Skeletal muscle cell (primary cell): ENCODE measurements at places on chromosomes 4 and X.

GRCh38 chrX:72094894-72095293, 36.8 kb downstream of the RTL5 start:
- no peak for DNase-seq

GRCh38 chr4:13635286-13635799, 7.8 kb upstream of the BOD1L1 start:
- no peak for DNase-seq

DNA sequence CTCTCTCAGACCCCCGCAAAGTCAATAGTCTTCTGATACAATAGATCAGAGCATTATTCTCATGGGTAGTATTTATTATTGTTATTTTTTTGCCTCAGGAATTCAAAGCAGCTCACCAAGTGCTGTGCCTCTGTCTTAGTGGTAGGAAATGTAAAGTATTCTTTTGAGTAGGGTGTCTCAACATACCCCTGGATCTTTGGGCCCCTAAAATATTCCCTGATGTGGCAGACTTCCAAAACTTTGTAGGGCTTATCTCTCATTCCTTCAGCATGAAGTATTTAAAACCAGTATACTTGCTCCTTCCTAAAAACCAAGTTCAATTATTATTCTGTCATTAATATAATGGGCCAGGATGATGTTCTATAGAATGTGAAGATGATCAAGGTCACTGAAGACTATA, 115.3 kb upstream of the ZNF827 start:
- DNase-seq = no peak

DNA sequence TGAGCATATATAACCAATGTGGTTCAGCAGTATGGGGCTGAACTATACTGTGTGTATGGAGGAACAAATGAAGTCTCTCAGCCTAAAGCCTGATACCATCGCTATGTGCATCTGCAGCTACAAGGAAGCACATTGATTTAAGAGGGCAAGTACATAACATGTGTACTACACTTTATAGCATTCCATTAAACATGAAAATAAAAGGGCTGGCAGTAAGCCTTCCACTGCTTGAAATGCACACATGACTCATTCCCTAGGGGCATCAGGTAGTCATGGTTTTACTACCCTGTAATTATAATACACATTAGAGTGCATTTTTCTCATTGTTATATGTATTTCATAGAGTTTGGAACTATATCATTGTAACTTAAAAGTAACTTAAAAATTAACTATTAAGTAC, 51.2 kb downstream of the SMARCA1 start:
- peak; percentile 10 for DNase-seq

- DNase-seq = peak; percentile 27
These were observed 256.4 kb upstream of the GRID2 start for GRCh38 chr4:92047209-92047875.

GRCh38 chr4:78945651-78946179, 6.5 kb upstream of the PAQR3 start:
- no peak for DNase-seq

- DNase-seq = no peak
These were observed 1.7 kb upstream of the METTL14 start for GRCh38 chr4:118683513-118683912.

GRCh38 chrX:67328476-67328875, 215.3 kb upstream of the AR start:
- DNase-seq = no peak

- DNase-seq = no peak
These were observed 159.6 kb upstream of the LEF1 start for GRCh38 chr4:108328383-108328732.

DNA sequence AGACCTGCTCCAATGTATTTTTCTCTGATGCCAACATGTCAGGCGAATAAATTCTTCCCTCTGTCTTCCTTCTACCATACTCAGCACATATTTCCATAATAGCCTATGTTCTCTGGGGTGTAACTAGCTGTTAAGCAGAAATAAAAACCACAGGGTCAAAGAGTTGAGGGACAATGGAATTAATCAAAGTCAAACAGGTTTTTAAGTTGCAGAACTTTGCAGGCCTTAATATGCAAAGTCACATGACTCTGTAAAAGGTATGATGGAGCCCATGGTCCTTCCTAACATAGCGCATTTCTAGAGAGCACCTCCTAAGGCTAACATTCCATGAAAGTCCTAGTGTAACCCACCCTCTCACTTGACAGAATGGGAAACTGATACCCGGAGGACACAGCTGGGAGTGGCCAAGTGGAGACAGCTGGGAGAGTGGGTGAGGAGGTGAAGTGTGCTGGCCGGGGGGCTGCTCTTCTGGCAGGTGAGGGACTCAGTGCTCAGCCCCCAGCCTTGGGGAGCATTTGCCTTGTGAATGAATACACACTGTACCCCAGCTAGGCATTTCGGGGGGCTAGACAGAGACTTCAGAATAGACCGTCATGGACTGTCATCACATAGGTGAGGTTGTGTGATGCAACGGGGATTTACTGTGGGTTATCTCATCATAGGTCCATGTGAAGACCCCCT, 8.4 kb upstream of the SORCS2 start:
- DNase-seq = no peak

DNA sequence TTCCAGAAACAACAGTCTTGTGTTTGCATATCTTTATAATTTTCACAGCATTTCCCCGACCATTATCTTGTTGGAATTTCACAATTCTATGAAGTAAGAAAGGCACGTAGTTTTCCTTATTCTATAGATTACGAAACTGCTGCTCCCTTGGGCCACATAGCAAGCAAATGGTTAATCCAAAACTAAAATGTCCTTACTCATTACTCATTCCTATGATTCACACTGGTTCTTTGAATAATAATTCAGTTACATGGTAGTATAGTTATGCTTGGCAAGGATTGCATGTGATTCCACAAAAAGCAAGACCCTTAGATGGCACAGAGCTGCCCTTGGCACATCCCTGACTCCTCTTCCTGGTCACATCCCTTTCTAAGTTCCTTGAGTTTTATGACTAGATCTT, 51.2 kb downstream of the OR13H1 start:
- peak; percentile 61 for DNase-seq

GRCh38 chrX:16699389-16699788, 13.1 kb downstream of the CTPS2 start:
- no peak for DNase-seq

DNA sequence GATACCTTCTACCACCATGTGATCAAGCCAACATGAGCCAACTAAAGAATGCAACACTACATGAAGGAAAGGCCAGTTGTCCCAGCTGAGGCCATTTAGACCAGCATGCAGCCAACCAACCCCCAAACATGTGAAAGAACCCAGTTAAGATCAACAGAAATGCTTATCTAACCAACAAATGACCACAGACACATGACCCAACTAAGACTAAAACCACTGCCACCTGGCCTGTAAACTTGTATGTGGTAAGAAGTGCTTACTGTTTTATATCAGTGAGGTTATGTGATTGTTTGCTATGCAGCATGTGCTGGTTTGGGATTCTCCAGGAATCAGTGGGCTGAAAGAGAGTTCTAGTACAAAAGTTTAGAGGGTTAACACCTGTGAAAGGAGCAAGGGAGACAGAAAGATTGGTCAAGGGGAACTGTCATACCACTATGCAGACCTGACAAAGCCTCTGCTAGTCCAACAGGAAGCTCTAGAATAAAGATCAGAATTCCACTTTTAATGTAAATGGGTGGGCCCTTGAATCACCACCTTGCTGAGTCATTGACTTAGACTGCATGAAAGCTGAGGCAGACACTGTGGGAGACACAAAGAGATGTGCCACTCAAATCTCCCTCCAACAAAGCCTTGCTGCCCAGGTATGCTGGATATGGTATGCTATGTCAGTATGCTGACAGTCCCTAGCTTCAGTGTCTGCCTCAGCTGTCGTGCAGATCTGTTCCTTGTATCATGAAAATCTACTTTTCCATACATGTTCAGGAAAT, 6.1 kb upstream of the SH3D19 start:
- peak; percentile 49 for DNase-seq

- DNase-seq = no peak
These were observed 1.4 kb upstream of the ZFX start for GRCh38 chrX:24148121-24148520.

DNA sequence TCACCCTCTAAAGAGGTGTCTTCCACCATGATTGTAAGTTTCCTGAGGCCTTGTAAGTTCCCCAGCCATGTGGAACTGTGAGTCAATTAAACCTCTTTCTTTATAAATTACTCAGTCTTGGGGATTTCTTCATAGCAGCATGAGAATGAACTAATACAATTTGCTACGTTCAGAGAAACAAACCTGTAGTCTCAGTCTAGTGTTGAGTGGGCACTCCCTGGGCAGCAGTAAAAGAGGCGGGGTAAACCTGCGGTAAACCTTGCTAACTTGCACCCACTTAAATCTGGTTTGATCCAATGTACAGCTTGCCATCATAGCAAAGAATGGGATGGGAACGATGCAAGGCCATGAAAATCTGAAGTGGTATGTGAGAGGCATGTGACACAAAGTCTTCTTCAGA, 22.4 kb downstream of the GRXCR1 start:
- no peak for DNase-seq

- DNase-seq = no peak
These were observed 11.8 kb upstream of the PGK1 start for GRCh38 chrX:78092296-78092695.

DNA sequence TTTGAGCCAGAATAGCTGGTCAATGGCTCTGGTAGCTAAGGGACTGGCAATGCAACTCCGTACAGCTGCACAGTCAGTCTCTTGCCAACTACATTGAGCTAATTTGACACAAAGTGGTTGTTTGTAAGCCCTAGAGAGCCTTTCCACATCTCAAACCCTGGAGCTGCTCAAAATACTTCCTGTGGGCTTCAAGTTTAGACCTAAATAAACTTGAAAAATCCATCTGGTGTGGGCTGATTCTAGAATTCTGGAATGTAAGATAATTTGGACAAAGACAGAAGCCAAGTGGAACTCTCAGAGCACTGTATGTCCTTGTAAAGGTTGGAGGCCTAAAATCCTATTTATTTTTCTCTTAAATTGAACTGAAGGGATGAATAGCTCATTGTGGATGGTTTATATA, 380.8 kb downstream of the SPRY1 start:
- no peak for DNase-seq

DNA sequence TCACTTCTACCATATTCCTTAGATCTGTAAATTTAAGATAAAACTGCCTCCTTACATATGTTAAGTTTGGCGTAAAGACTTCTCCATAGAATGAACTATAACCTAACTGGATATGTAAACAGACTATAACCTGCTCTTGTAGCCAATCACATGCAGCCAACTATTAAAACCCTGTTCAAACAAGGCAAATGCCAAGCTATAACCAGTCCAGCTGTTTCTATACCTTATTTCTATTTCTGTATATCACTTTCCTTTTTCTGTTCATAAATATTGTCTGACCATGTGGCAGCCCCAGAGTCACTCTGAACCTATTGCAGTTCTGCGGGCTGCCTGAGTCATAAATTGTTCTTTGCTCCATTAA, 12.4 kb upstream of the POF1B start:
- no peak for DNase-seq

GRCh38 chr4:37463033-37463856, 218.7 kb downstream of the NWD2 start:
- DNase-seq = no peak

- no peak for DNase-seq
These were observed 105.1 kb upstream of the NAP1L5 start for GRCh38 chr4:88802585-88803286.

GRCh38 chr4:188266386-188266785, 127.1 kb downstream of the TRIML1 start:
- DNase-seq = no peak

GRCh38 chr4:17786567-17786966, 5.1 kb upstream of the FAM184B start:
- DNase-seq = no peak

- no peak for DNase-seq
These were observed 13.8 kb downstream of the GJB1 start for GRCh38 chrX:71236836-71237235.

DNA sequence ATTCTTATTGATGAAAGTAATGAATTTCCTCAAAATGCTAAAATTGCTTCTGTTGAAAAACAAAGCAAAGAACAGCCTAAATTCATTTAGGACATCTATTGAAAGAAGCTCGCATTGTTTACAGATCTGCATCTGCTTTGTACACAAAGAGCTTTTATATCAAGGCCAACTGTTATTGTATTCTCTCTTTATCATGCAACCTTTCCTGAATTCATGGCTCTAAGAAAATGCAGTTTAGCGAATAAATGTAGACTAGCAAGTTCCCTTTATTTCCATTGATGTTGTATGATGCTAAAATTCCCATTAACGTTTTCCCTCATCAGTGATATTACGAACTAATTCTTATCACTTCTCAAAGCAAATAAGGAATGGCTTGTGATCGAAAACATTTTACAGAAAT, 446.3 kb downstream of the MID1IP1 start:
- no peak for DNase-seq

GRCh38 chrX:123779908-123780396, 47.1 kb upstream of the THOC2 start:
- DNase-seq = no peak

DNA sequence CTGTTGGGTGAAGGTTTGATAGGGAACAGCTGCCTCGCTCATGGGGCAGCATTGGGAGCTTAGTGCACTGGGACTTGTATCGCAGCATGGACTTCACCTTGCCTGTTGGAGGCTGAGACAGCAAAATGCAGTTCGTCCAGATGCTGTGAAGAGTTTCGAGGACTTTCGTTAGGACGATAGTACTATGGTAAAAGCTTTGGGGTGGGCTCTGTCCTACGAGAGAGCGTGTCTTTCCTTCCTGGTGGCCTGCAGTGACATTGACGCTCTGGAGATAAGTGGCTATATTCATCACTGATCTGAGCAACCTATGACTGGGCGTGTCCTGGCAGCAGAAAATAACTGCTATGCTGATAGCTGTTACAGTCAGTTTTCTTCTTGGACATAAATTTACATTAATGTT, 44.8 kb downstream of the ARHGAP10 start:
- no peak for DNase-seq

GRCh38 chrX:81857192-81857591, 655.3 kb downstream of the SH3BGRL start:
- no peak for DNase-seq

DNA sequence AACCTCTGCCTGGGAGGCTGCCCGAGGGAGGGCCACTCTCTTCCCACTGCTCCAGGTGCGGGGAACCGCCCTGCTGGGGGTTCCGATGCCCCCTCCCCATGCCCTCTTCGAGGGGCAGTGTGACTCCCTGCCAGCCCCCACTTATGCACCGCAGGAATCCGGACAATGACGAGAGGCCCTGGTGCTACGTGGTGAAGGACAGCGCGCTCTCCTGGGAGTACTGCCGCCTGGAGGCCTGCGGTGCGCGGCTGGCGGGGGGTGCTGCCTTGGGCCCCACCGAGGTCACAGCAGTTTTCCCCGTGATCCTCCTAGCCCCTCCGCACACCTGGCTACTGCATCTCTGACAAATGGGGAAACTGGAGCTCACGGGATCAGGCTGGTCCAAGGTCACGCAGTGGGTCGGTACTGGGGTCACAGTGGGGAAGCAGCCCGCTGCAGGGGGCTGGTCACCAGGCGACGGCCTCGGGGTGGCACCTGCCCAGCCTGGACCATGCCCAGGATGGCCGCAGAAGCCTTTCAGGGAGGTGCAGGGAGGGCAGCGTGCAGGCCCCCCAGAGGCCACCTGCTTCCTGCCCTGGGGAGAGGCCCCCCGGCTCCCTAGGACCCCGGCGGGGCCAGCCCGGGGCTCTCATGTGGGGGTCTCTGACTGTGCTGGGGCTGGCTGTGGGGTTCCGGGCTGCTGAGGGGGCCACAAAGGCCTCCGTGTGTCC, 3.5 kb downstream of the HGFAC start:
- DNase-seq = no peak
